ENCODE measurements at places on chromosomes 1 and 21.

DNA sequence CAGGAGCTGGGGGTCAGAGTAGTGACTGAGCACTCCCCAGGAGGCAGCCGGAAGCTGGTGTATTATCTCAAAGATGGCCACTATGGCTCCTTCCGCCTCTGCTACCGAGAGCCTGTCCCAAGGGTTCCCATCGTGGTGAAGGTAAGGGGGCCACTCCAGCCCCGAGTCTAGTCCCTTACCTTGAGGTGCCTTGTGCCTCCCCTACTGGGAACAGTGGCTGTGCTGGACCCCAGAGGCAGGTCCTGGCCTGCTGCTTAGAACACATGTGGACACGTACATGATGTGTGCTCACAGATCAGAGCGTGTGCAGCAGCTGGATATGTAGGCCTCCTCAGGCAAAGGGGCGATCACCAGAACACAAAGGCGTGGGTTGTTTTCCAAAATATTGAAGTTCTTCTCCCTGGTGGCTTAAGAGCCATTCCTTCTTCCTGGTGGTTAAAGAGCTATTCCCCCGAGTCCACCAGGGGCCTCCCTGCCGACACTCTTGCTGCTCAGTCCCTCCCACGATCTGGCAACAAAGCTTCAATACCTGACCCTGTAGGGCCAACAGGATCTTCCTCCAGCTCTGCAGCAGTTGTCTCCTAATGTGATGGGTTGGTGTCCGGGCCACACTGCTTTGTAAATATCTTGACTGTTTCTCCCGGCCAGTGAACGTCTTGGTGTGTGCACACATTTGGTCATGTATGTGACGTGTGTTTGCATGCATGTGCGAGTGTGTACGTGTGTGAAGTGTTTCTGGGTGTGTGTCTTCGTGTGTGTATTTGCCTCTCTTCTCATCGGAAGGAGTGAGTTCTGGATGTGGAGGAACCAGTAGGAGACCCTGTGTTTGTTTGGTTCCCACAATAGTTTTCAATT lies 68.4 kb upstream of the TINAGL1 start:
- no peak overlapping the region for H3K4me3 ChIP-seq
- H3K4me1 ChIP-seq, result peaks cover 23% of the 10 kb centered on the region
- no peaks in the 10 kb centered on the region for H3K36me3 ChIP-seq
- DNase-seq, result no peak
- no peak overlapping the region for H3K27ac ChIP-seq
- peaks cover 10% of the 10 kb centered on the region for H3K27me3 ChIP-seq

DNA sequence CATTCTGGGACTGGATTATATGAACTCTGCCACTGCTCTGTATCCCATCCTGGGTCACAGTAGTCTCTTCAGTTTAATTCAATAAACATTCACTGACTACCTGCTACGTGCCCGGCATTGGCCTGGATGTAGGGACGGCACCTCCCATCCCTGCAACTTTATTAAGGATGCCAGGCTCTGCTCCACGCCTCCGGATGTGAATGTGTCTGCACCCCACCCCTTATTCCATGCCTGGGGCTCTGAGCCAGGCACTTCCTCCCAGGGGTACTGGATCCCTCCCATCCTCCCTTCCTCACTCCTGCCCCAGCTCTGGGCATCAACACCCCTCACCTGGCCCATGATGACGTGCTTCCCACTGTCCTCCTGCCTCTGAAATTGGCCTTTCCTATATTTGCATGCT lies 53.7 kb downstream of the KCNN3 start:
- H3K27ac ChIP-seq, result no peak overlapping the region
- peaks cover 16% of the 10 kb centered on the region for H3K4me1 ChIP-seq
- H3K4me3 ChIP-seq, result no peak overlapping the region
- H3K36me3 ChIP-seq, result no peaks in the 10 kb centered on the region

- H3K4me3 ChIP-seq, result no peak overlapping the region
- no peaks in the 10 kb centered on the region for H3K27me3 ChIP-seq
- H3K27ac ChIP-seq, result no peak overlapping the region
- DNase-seq, result no peak
- peaks cover 3% of the 10 kb centered on the region for H3K4me1 ChIP-seq
- H3K36me3 ChIP-seq, result peaks cover 67% of the 10 kb centered on the region
Observed at GRCh38 chr21:41396558-41397075, 29.4 kb upstream of the MX1 start.

GRCh38 chr1:29497395-29498125 lies 261.2 kb downstream of the PTPRU start:
- no peak for DNase-seq
- no peaks in the 10 kb centered on the region for H3K4me1 ChIP-seq
- no peaks in the 10 kb centered on the region for H3K36me3 ChIP-seq
- no peak overlapping the region for H3K27ac ChIP-seq
- peaks cover 3% of the 10 kb centered on the region for H3K27me3 ChIP-seq
- H3K4me3 ChIP-seq, result no peak overlapping the region

- no peak for DNase-seq
- no peaks in the 10 kb centered on the region for H3K36me3 ChIP-seq
- no peak overlapping the region for H3K27ac ChIP-seq
- H3K4me1 ChIP-seq, result no peaks in the 10 kb centered on the region
- H3K4me3 ChIP-seq, result no peak overlapping the region
- peaks cover 5% of the 10 kb centered on the region for H3K27me3 ChIP-seq
Observed at GRCh38 chr1:64483731-64484414, 13.9 kb downstream of the CACHD1 start.

GRCh38 chr1:107899655-107900054 lies 65.3 kb downstream of the VAV3 start:
- no peak for DNase-seq
- H3K27ac ChIP-seq, result no peak overlapping the region
- H3K4me1 ChIP-seq, result peaks cover 44% of the 10 kb centered on the region
- no peaks in the 10 kb centered on the region for H3K36me3 ChIP-seq

DNA sequence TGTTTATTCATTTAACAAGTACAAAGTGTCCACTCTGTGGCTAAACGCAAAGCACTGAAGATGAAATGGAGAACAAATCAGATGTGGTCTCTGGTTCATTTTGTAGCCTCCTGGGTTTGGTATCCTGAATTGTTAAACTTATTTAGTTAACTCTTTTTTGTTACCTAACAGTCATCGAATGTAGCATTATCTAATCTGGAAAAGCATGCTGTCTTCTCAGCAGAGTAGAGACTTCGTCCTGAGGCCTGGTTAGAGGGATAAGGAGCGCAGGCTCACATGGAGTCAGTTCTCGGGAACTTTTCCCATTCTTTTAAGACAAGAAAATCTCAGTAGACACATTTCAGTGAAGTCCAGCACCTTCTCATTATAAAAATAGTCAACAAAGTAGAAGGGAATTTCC lies 33.1 kb upstream of the SH3D21 start:
- H3K27me3 ChIP-seq, result no peaks in the 10 kb centered on the region
- DNase-seq, result no peak
- peaks cover 6% of the 10 kb centered on the region for H3K4me1 ChIP-seq
- H3K27ac ChIP-seq, result no peak overlapping the region
- peaks cover 37% of the 10 kb centered on the region for H3K36me3 ChIP-seq

- no peaks in the 10 kb centered on the region for H3K36me3 ChIP-seq
- no peak overlapping the region for H3K27ac ChIP-seq
- no peaks in the 10 kb centered on the region for H3K27me3 ChIP-seq
- no peaks in the 10 kb centered on the region for H3K4me1 ChIP-seq
- H3K4me3 ChIP-seq, result no peak overlapping the region
Observed at GRCh38 chr1:239872626-239873025, 219.1 kb upstream of the FMN2 start.

DNA sequence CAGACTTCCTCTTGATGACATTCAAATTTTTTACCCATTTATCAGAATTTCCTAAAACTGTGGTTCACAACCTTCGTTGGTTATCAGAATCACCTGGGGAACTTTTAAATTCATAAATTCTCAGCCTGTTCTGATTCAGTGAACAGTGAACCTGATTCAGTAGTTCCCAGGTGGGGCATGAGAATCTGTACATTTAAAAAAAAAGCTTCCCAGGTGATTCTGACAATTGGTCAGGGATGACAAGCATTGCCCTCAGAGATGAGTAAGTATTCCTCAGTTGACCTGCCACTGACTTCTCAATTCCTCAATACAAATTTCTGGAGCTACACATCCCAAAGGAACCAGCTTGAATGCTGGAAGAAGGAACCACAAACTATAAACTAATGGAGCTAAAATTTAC lies 23.5 kb upstream of the CR2 start:
- H3K4me3 ChIP-seq, result no peak overlapping the region
- DNase-seq, result no peak
- no peaks in the 10 kb centered on the region for H3K4me1 ChIP-seq
- no peak overlapping the region for H3K27ac ChIP-seq
- no peaks in the 10 kb centered on the region for H3K36me3 ChIP-seq

GRCh38 chr1:94676686-94677085 lies 135.1 kb upstream of the F3 start:
- no peaks in the 10 kb centered on the region for H3K36me3 ChIP-seq
- no peaks in the 10 kb centered on the region for H3K27me3 ChIP-seq
- H3K4me3 ChIP-seq, result no peak overlapping the region
- H3K4me1 ChIP-seq, result no peaks in the 10 kb centered on the region
- H3K27ac ChIP-seq, result no peak overlapping the region

GRCh38 chr1:206975306-206975705 lies 5.0 kb upstream of the FCAMR start:
- no peak overlapping the region for H3K27ac ChIP-seq
- H3K36me3 ChIP-seq, result no peaks in the 10 kb centered on the region
- H3K4me1 ChIP-seq, result no peaks in the 10 kb centered on the region
- no peak overlapping the region for H3K4me3 ChIP-seq
- H3K27me3 ChIP-seq, result peaks cover 36% of the 10 kb centered on the region

GRCh38 chr1:22328331-22329147 lies 123.1 kb upstream of the ZBTB40 start:
- H3K4me1 ChIP-seq, result no peaks in the 10 kb centered on the region
- H3K4me3 ChIP-seq, result no peak overlapping the region
- no peak for DNase-seq
- no peaks in the 10 kb centered on the region for H3K36me3 ChIP-seq
- no peak overlapping the region for H3K27ac ChIP-seq

GRCh38 chr1:211741116-211741515 lies 65.7 kb upstream of the NEK2 start:
- DNase-seq, result no peak
- H3K4me3 ChIP-seq, result no peak overlapping the region
- peaks cover 8% of the 10 kb centered on the region for H3K36me3 ChIP-seq
- peaks cover 42% of the 10 kb centered on the region for H3K4me1 ChIP-seq
- H3K27me3 ChIP-seq, result no peaks in the 10 kb centered on the region

- H3K4me3 ChIP-seq, result no peak overlapping the region
- H3K27me3 ChIP-seq, result no peaks in the 10 kb centered on the region
- no peak overlapping the region for H3K27ac ChIP-seq
- DNase-seq, result no peak
Observed at GRCh38 chr1:71831646-71832045, 450.7 kb downstream of the NEGR1 start.

DNA sequence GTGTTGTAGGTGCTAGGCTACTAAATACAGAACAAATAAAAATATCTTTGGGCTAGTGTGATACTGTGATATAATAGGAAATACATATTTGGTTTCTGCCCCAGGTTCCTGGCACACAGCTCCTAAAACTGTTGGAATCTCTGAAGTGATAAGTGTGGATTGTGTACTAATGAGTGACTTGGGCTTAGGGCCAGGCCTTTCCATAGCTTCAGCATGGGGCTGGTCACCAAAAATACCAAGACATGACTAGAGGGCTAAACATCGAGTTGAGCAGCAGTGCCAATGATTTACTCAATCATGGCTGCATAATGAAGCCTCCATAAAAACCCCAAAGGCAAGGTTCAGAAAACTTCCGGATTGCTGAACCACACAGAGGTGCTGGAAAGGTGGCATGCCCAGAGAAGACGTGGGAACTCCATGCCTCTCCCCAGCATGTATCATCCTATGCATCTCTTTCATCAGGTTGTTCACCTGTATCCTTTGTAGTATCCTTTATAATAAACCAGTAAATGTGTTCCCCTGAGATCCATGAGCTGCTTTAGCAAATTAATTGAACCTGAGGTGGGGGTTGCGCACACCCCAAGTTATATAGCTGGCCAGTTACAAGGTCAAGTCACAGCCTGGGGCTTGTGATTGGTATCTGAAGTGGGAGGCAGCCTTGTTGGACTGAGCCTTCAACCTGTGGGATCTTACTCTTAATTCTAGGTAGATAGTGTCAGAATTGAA lies 51.6 kb downstream of the ZMYM4 start:
- no peak overlapping the region for H3K27ac ChIP-seq
- DNase-seq, result no peak
- no peaks in the 10 kb centered on the region for H3K4me1 ChIP-seq
- peaks cover 8% of the 10 kb centered on the region for H3K36me3 ChIP-seq
- no peak overlapping the region for H3K4me3 ChIP-seq

DNA sequence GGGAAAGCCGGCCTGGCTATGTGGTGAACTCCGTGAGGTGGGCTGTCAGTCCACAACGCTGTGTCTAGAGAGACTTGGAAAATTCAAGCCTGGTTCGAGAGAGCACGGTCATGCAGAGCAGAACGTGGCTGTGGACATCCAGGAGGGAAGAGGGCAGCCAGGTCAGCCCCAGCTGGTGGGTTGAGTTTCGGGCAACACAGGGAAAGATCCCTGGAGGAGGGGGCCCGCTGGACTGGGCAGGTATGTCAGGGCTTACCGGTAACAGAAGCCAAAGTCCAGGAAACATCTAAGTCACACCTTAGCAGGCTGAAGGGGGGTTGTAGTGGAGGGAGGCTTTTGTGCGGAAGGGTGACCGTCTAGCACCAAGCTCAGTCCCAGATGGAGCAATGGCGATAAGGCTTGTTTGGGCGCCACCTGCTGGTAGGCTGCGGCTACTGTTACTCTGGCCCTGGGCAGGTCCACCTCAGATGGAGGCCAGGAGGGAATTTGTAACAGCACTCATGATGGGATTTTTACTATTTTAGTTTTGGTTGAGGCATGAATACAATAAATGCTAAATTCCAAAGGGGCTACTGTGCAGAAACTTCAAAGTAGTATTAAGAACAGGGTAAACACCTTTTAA lies 143.3 kb upstream of the ZNF644 start:
- no peak overlapping the region for H3K4me3 ChIP-seq
- H3K27ac ChIP-seq, result no peak overlapping the region
- DNase-seq, result peak; percentile 73
- no peaks in the 10 kb centered on the region for H3K27me3 ChIP-seq

DNA sequence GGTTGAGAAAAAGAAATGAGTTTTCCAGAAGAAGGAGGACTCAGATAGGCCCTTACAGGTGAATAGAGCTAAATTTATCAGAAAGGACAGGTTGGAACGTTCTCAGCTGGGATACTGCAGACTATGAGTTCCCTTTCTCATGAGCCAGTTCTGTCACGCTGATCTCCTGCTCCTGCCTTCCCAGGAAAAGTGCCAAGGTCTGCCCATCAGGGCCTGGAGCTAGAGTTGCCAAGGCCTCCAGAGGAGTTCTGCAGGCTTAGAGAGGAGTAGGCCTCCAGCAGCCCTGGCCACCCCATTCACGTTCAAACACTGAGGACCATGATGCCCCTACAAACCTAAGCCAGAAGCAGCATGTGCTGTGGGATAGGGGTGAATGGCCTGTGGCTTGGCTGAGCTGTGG lies 126.8 kb upstream of the TNR start:
- no peak overlapping the region for H3K4me3 ChIP-seq
- no peaks in the 10 kb centered on the region for H3K4me1 ChIP-seq
- no peaks in the 10 kb centered on the region for H3K36me3 ChIP-seq
- DNase-seq, result no peak

Measured in activated CD8-positive, alpha-beta T cell treated with anti-CD3 and anti-CD28 coated beads, Interleukin-2, amount 10 ng/mL, durations not matched to agents 7 days and 5 days (primary cell).